Stimulated activated CD4-positive, alpha-beta T cell treated with anti-CD3 and anti-CD28 coated beads, Interleukin-15, amount 100 ng/mL, for 1 hour (primary cell): ENCODE measurements at places on chromosomes 4 and X.

GRCh38 chrX:149370097-149370496 is 135.0 kb downstream of the IDS start:
- no peak for DNase-seq

DNA sequence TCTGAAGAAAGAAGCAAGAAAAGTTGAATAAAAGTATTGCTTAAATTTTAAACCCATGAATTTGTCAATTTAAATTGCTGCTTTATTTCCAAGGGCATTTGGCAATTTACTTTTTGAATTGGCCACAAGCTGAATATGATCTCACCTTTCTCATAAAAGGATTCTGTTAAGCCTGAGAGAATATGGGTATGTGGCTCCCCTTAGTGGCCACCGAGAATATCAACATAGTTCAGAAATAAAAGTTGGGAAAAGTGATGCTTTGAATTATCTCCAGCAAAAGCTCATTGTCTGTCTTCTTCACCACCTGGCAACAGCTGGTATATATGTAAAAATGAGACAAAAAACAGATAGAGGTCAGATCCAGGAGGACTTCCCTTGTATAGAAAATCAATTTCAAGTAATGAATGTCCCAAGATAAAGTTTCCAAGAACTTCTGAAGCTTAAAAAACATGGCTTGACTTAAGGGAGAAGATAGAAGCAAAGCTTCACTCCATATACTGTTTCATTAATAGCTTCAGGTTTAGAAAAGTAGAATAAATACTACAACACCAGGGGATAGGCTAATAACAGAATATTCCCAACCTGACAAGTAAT is 290.7 kb upstream of the FAM241A start:
- DNase-seq: no peak

GRCh38 chr4:84529169-84529751 is 30.2 kb upstream of the NKX6-1 start:
- DNase-seq: no peak

DNA sequence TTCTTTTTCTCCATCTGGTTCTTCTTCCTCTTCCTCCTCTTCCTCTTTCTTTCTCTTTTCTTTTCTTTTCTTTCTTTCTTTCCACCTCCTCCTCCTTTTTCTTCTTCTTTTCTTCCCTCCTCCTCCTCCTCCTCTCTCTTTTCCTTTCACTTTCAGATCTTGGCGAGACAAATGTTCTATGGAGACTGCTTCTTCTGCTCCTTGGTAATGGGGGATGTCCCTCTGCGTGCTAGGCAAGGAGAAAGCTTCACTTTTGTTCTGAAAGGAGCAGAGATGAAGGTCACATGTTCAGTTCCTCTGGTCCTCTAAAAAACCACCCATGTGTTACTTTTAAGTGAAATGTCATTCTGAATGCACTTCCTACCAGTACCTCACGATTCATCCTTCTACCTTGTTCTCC is 33.2 kb downstream of the NBDY start:
- DNase-seq: no peak

DNA sequence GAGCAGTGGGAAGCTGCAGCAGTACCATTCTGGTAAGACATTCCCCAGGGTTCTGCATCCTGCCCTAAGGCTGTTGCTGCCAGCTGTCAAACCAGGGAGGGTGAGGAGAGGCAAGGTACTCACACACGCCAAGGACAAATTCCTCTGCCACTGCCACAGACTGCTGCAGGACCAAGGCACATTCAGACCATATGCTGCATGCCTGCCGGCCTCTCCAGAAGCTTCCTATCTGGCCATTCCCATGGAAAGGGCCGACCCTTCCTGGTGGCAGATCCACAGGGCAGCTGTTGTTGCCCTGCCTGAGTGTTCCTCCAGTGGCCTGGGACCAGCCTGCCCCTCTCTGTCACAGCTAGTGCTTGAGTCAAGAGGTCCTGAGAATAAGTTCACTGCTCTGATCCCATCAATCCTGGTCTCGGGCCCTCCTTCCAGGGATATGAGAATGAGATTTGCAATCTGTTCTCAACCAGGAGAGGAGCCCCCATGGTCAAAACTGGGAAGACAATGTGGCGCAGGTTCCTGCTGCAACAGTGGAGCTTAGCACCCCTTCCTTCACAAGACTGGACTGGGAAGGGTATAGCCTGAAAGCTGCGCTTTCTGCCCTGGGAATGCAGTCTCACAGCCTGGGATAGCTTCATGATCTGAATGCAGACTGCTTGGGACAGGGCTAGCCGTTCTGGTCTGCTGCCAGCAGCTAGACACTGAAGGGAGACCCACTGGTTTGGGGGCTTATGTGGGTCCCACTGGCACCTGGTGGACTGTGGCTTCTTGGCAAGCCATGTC is 342.5 kb upstream of the NDST3 start:
- DNase-seq: no peak

DNA sequence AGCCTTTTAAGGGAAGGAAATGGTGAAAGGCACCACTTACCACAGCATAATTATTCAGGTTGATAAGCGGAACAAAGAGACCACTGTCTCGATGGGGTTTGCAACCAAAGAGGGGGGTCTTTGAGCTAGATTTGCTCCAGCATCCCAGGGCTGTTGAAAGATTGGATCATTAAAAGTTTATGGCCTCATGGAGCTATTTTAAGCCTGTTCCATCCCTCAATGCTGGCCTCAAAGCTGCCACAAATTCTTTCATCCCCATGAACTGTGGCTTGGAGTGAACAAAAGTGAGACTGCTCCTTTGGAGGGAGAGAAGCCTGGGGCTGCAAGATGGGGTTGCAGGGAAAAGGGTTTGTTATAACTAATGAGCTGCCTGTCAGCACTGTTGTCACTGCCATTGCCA is 209.8 kb downstream of the RTL9 start:
- DNase-seq: no peak

GRCh38 chrX:15170927-15171326 is 99.0 kb downstream of the ASB9 start:
- no peak for DNase-seq

GRCh38 chrX:27860337-27860736 is 52.5 kb downstream of the MAGEB10 start:
- no peak for DNase-seq

DNA sequence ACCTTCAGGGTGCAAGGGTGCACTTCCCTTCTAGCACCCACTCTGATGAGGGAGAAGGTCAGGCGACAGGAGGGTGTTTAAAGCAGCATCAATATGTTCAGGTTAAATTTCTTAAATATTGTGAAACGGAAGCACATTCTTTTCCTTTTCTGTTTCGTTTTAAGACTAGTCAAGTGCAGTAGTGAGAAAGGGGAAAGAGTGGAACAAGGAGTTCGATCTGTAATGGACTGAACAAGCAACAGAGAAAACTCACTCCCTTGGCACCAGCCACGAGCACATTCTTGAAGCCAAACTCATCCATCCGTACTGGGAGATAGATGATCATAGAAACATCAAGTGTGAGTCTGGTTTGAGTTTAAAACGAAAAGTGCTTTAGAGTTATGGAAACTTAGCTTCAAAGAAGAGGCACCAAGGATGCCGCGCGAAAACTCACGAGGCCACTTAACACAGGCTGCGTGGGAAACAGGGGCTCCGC is 815 bp downstream of the FAM53A start:
- no peak for DNase-seq

DNA sequence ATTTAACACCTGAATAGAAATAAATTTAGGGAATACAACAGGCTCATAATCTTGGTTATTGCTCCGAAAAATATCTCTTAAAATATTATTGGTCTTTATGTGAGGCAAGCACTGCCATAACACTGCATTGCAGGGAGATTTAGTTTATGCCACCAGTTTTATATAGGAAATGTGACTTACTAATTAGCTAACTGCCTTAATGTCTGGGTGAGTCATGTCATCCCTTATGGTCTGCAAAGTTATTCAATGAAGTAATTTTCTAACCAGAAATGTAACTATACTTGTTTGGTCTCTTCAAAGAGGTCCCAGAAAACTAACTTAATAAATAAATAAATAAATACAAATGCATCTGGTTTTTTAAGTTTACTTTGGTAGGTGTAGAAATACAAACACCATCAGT is 597.2 kb downstream of the GALNTL6 start:
- DNase-seq: no peak

- no peak for DNase-seq
Measured at GRCh38 chr4:185504098-185505047, 30.9 kb downstream of the PDLIM3 start.

- DNase-seq: no peak
Measured at GRCh38 chr4:22099896-22100295, 151.3 kb upstream of the KCNIP4 start.

DNA sequence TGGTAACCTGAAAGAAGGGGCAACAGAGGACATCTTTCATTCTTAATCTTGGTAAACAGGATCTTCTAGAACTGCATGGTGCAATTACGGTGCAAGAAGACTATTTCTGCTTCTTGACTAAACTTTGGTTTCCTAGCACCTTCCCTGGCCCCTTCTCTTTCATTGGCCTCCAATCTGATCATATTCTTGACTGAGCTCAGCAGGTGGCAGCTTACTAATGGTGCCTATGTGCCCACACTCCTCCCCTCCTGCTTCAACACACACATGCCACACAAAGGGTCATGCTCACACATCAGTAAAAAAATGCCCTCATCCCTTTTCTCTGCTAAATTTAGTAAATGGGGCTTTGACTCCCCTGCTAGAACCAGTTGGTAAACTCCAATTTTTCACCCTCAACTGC is 400.5 kb upstream of the MAOA start:
- DNase-seq: no peak

- DNase-seq: no peak
Measured at GRCh38 chrX:34350561-34351335, 218.6 kb upstream of the FAM47A start.

DNA sequence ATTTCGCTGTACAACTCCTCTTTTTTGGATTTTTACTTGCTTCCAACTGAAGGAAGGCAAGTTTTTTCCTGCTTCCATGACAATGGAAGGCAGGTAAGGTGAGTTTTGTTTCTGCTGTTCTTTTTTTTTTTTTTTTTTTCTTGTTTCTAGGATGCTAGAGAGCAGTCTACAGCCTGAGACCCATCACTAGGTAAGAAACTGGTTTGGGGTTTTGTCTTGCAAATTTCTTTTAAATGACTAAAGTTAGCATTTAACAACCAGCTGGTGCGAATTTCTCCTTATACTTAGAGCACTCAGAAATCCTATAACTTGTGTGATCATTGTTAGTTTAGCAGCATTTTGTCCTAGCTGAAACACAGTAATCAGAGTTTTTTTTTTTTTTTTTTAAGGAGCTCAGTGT is 378.4 kb upstream of the CNKSR2 start:
- DNase-seq: no peak

GRCh38 chr4:154415313-154415712 is 76.3 kb downstream of the DCHS2 start:
- DNase-seq: no peak

- DNase-seq: no peak
Measured at GRCh38 chr4:177297785-177298391, 11.8 kb upstream of the NEIL3 start.

GRCh38 chr4:3830774-3831528 is 64.8 kb downstream of the ADRA2C start:
- DNase-seq: no peak

GRCh38 chrX:149453030-149453429 is 52.1 kb downstream of the IDS start:
- DNase-seq: no peak

GRCh38 chrX:103831803-103832544 is at the start of gene RAB9B:
Gene RAB9B (minus strand): TSS chrX:103832257. CDS start chrX:103825784, 6,473 bp downstream.
- no peak for DNase-seq

DNA sequence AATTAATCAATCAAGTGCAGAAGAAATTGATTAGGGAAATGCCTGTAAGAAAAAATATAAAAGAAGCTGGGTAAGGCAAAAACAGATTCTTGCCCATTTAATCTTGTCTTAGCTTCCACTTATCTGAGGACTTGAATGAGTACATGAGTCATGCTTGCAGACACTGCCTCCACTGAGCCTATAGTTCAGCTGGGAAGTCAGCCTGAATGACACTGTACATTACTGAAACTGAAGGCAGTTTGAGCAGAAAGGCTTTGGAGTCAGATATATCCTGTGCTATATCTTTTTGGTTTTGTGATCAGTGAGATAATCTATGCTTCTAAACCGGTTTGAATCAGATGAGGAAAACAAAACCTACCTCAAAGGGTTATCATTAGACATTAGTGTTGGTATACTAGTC is 61.3 kb downstream of the NUDT11 start:
- no peak for DNase-seq

GRCh38 chr4:36281384-36282106 is at the start of gene DTHD1:
Gene DTHD1 (plus strand): TSS chr4:36281616. CDS start chr4:36281759, 143 bp downstream.
- no peak for DNase-seq

DNA sequence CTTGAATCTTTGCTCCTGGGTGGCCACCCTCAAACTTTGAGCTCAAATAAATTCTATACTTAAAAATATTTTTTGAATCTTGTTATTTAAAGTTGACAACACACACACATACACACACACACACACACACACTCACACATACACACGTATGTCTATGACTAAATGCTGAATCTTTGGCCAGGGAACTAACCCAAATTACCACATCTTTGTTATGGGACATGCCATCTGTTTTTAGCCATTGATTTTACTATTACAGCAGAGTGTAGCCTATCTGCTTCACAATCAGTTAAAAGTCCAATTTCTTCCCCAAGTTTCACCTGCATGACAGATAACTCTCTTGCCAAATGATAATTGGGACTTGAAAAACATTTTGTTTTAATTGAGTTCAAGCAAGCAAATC is 45.0 kb upstream of the USP46 start:
- no peak for DNase-seq

DNA sequence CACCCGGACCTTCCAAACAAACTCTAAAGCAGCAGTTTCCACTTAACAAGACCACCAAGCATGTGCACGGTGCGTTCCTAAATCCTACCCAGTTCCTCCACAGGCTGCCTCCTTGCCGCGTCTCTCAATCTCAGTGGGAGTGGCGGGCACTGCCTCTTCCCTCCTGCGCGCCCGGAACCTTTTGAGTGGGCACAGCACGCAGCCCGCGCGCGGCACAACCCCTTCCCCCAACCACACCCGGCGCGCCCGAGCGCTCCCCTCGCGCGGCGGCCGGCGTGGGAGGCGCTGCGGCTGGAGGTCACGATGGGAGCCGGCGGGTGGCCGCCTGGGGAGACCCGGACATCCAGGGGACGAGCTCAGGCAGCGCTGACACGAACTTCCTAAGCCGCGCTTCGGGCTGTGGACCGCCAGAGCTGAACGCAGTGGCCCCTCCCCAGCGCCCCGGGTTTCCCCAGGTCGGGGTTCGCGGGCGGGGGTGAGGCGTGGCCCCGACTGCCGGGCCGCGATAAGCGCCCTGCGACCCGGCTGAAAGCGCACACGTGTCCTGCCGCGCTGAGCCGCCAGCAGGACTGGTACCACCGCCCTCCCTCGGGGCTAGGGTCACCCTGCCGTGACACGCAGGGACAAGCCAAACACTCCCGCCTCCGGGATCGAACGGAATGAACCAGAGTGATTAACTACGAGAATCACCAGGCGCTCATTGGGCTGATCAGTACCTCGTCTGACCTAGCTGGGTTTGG is at the start of gene ABCG2:
ABCG2 (minus strand) TSS at position 151 of the 740 bp plus-strand sequence. CDS start 18,644 bp downstream, outside the sequence.
- DNase-seq: peak; percentile 12
